Vagina (tissue), 2 donors: ENCODE measurements at places on chromosomes 7 and 10. TPM values are rescaled to one million over a fixed set of nuclear protein-coding genes. Genes with fewer than 3 reads are reported as not detected.

Gene PRSS1
- not detected for total RNA-seq

Gene TUBAL3
- total RNA-seq: not detected

Gene GPR141
- not detected for total RNA-seq

Gene FAM20C
- 22.1 TPM for total RNA-seq

Gene ZPBP
- not detected for total RNA-seq

Gene PLAU
- total RNA-seq: 18.2 TPM

Gene FFAR4
- 1.5 TPM for total RNA-seq

Gene ABCC2
- total RNA-seq: 1.7 TPM

Gene NFE2L3
- 5.2 TPM for total RNA-seq

Gene AS3MT
- total RNA-seq: 3.2 TPM

Gene KLLN
- total RNA-seq: 0.25 TPM

Gene STEAP1B
- total RNA-seq: 8.8 TPM

Gene PNPLA8
- total RNA-seq: 18.7 TPM

Gene ACTL6B
- 0.49 TPM for total RNA-seq

Gene EIF3A
- 100 TPM for total RNA-seq

Gene AKR1D1
- total RNA-seq: not detected

Gene IGF2BP3
- 11.8 TPM for total RNA-seq

Gene HSPA12A
- 28.7 TPM for total RNA-seq

Gene PCGF5
- total RNA-seq: 45.4 TPM

Gene NUTM2E
- not detected for total RNA-seq

Gene PHYH
- total RNA-seq: 15.2 TPM

Gene ABCA13
- under 0.01 TPM for total RNA-seq

Gene NPY
- 169 TPM for total RNA-seq

Gene SFRP5
- 1.7 TPM for total RNA-seq

Gene ADCYAP1R1
- 12.0 TPM for total RNA-seq

Gene TLL2
- 0.25 TPM for total RNA-seq

Gene FLNC
- total RNA-seq: 31.9 TPM

Gene SLC16A9
- total RNA-seq: 3.7 TPM

Gene SNX13
- total RNA-seq: 67.3 TPM

Gene TSPAN13
- total RNA-seq: 13.8 TPM

Gene C10orf67
- not detected for total RNA-seq

Gene CYP2C19
- 6.1 TPM for total RNA-seq

Gene PRPS1L1
- not detected for total RNA-seq

Gene PPP2R2D
- total RNA-seq: 49.4 TPM

Gene ECHDC3
- 44.2 TPM for total RNA-seq

Gene TUBB8
- total RNA-seq: not detected

Gene NFKB2
- 26.8 TPM for total RNA-seq

Gene RHOBTB1
- total RNA-seq: 11.0 TPM

Gene HMX3
- not detected for total RNA-seq

Gene TACC2
- 76.4 TPM for total RNA-seq

Gene NT5C3A
- total RNA-seq: 17.2 TPM

Gene FEZF1
- not detected for total RNA-seq

Gene ITGA8
- total RNA-seq: 15.5 TPM
